ENCODE measurements at places on chromosomes 4 and X.
A peak's percentile ranks its signal among the peaks of the same experiment; 100 is the strongest.

GRCh38 chr4:43556262-43556661 lies 663.7 kb downstream of the GRXCR1 start:
- DNase-seq, result no peak

- no peak for DNase-seq
Observed at GRCh38 chr4:12041828-12042227, 613.1 kb upstream of the HS3ST1 start.

DNA sequence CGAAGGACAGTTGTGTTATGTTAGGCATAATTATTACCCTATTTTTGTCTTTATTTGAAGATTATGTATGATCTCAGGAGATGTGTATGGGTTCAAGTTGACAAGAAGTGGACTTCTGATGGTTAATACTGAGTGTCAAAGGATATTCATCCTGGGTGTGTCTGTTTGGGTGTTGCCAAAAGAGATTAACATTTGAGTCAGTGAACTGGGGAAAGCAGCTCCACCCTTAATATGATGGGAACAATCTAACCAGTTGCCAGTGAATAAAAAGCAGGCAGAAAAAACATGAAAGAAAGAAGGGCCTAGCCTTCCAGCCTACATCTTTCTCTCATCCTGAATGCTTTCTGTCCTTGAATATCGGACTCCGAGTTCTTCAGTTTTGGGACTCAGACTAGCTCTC lies 332.6 kb downstream of the DTHD1 start:
- no peak for DNase-seq

DNA sequence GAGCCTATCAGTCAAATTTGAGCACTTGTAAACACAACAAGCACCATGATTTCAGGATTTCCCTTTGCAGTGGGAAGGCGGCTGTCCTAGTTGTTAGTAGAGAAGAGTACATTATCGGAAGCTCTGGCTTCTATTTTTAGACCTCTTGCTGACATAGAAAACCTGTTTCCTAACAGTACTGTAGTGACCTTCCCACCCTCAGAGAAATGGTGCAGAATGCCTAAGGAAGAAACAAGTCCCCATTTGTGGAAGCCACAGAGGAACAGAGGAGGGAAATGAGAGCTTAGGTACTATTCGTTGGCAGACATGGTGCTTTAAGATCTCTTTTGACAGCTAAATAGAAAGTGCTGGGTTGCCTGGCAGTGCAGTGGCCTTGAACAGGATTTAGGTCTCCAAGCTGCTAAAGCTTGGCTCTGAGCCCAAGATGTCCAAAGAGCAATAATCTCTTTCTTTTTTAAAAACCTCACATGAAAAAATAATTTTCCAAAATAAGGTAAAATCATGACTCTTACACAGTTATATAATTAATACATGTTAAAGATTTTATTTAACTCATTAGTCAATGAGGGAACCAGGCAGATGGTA lies 24.9 kb downstream of the GLRA2 start:
- DNase-seq, result no peak

DNA sequence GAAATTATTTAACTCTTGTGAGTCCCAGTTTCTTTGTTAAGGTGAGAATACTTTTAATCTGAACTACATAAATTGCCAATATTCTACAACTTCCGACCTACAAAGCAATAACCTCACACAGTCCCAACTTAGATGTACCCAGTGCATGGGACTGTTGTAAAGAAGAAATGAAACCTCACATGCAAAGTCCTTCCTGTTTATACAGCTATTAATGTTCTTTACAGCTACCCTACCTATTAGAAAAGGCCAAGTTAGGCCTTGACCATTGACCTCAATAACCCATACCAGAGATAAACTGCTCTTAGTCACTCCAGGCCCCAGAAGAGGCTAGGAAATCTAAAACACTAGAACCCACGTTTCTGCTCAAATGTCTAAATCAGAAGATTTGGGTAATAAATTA lies 920.1 kb upstream of the TENM3 start:
- no peak for DNase-seq

DNA sequence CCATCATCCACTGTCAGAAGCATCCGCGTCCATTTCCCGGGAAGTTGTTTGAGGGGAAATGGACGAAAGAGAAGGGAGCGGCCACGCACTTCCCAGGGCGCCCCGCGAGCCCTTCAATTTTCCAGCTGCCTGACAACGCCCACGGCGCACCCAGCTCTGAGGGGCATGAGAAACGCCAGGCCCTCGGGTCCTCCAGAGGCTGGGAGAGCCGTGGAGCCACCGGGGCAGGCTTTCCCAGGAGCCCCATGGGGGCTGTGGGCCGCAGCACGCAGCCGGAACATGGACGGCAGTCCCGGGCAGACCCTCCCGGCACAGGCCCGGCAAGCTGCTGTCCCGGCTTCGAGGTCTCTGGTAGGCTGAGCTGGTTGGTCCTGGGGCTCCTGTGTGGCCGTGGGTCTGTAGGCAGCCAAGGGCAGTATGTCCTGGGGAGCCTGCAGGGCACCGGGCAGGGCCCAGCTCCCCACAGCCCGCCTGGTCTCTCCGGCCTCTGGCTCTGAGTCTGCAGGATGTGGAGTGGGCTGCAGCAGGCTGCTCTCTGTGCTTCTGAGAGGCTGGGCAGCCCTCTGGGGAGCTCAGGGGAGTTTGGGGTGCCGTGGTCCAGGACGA lies 115.2 kb downstream of the FAM53A start:
- no peak for DNase-seq

DNA sequence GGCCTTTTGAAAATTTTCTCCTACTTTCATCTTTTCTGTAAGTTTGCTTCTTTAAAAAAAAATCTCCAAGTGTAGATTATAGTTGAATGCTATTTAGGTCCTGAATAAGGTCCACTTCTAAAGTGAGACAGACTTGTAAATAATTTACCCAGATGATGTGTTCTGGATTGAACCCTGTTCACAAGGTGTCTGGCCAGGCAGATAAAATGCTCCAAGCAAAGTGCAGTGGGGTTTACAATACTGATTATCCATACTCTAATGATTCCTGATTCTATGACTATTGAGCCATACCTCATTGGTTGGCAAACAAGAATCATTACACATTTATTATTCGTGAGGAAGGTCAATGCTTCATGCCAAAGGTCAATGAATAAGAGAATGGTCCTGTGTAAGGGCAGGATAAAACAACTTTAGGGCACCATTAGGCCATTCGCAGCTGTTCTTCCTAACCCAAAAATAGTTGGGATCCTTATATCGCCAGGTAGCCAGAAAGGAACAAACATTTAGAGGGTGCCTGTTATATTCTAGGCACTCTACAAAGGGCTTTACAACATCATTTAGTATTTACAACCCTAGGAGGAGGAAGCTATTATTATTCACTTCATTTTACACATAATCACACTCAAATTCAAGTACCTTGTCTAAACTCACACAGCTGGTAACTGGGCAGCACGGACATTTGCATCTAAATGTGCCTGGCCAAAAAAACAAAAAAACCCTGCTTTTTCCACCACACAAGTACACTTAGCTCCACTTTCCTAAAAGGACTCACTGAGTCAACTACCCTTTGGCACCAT lies 18.6 kb upstream of the SAT1 start:
- DNase-seq, result no peak

DNA sequence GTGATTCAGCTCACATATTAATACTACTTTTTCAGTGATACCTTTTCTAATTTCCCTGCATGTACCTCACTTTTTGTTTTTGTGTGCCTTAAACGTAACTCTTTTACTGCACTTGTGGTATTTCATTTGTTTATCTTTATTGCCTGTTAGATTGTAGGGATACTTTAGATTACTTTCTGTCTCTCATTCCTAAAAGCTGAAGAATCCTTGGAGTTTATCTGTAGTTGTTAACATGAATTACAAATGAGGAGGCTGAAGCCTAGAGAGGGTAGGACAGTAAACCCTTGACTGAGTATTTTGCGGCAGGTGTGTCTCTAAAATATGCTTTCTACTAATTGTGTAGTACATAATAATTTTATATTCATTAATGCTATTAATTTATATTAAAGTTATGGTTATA lies 34.9 kb downstream of the BMP2K start:
- peak; percentile 23 for DNase-seq
